COR-L47 (cell line): ENCODE measurements at places on chromosomes 7 and 10.

DNA sequence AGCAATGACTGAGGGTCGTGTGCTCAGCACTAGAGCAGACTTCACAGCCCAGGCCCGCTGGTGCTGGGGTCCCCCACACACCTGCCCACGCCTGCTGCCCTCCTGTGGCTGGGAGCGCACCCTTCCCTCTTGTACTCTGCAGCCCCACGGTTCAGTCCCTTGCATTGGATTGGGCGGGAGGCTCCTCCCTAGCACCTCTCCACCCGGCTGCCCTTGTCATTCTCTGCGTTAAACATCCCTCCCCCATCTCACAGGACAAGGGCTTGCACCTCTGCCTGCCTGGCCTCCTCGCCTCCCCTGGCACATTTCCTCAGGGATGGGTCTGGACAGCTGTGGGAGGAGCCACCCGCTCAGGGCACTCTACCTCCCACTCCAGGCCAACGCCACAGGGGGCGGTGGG is 68.6 kb downstream of the ALOX5 start:
- DNase-seq, result no peak

DNA sequence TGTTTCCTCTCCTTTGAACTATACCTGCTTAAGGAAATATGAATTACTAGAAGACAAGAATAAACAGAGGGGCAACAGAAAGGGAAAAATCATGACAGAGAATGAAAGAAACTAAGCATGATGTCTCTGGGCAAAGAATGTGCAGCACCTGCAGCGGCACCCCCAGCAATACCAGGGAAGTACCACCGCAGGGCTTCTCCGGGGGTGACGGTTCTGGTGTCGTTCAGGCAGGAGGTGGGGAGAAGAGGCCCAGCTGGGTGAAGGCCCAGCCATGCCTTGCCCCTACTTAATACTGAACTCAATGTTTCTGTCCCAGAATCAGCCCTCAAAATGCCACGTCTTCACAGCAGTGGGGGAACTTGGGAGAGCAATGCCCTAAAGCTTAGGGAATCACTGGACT is 337.6 kb downstream of the CDC14C start:
- DNase-seq, result no peak

DNA sequence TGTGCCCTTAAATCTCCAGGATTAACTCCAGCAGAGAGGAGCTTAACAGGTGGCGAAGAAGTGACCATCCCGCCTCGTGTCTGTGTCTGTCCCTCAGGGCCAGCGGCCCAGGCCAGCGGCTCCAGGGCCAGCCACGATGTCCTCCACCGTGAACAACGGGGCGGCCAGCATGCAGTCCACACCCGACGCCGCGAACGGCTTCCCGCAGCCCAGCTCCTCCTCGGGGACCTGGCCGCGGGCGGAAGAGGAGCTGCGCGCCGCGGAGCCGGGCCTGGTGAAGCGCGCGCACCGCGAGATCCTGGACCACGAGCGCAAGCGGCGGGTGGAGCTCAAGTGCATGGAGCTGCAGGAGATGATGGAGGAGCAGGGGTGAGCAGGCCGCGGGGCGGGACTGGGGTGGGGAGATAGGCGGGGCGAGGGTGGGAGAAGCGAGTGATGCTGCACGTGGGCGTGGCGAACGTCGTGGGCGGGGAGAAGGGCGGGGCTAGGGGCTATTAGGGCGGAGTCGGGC is 33.3 kb downstream of the SRRM3 start:
- DNase-seq, result no peak

DNA sequence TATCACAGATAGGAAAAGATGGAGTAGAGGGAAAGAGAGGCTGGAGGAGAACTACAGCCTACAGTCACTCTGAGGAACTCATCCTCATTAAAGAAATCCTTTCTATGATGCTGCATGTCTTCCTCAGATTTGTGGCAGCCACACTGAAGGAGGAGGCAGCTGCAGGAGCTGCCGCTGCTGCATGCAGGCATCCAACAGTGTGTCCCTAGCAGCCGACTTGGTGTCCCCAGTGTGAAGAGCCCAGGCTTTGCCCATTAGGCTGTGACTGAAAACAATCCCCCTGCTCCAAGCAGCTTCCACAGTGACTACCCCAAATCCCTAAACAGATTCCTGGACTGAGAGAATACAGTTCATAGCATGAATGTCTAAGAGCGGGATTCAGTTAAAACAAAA is 23.1 kb downstream of the SKIDA1 start:
- no peak for DNase-seq

- no peak for DNase-seq
Measured at GRCh38 chr10:124660404-124661125, 83.6 kb downstream of the FAM53B start.

DNA sequence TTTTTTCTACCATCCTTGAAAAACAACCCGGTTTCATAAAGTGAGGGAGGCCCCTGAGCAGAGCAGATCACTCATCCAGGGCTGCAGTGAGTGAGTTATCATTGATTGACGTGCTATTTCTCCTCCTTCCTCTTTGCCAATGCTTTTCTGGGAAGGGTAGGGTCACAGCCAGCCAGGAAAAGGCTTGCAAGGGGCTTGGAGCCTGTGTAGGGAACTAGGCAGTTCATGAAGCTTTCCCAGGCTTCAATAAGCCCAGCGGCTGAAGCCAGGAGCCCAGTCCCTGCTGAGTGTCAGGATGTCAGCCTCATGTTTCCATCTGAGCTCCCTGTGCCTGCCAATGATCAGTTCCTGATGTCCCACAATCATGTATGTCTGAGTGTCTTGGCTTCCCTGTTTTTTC is 584.7 kb downstream of the GALNT17 start:
- no peak for DNase-seq

DNA sequence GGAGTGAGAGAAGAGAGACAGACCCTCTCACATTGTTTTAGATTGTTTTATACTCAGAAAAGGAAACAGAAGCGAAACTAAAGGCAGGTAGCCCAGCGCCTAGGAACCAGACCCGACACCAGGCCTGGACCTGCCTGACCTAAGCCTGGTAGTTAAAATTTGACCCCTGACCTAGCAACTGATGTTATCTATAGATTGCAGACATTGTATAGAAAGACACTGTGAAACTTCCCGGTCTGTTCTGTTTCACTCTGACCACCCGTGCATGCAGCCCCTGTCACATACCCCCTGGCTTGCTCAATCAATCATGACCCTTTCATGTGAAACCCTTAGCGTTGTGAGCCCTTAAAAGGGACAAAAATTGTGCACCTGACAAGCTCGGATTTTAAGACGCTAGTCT is 31.6 kb downstream of the VIPR2 start:
- DNase-seq, result no peak

DNA sequence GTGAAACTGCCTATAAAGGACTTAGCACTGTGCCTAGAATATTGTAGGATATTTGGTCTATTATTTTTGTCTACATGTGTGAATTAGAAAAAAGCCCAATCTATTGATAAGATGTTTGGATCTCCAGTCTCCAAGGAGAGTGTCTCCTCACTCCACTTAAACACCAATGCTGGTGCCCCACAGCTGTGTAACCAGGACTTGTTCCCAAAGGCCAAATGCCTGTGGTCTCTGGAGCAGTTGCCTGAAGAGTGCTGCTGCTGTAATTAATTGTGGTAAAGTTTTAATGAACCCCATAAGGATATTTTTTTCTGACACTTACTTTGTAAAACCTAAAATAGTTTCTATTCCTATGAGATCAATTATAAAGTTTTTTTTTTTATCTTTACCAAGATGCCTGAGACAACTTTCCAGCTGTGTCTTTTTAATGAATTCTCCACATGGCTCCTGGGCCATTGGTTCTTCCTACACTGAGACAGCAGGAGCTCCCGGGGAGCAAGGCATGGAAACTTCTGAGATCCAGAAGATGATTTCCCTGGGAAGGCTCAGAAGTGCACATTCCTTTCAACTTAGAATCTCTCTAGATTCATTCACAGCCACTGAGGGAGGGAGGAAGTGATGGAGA is 11.2 kb upstream of the OR2A5 start:
- DNase-seq, result no peak

- no peak for DNase-seq
Measured at GRCh38 chr10:3791974-3792633, 7.1 kb upstream of the KLF6 start.

GRCh38 chr7:149475121-149476045 is 14.5 kb upstream of the ZNF777 start:
- no peak for DNase-seq

DNA sequence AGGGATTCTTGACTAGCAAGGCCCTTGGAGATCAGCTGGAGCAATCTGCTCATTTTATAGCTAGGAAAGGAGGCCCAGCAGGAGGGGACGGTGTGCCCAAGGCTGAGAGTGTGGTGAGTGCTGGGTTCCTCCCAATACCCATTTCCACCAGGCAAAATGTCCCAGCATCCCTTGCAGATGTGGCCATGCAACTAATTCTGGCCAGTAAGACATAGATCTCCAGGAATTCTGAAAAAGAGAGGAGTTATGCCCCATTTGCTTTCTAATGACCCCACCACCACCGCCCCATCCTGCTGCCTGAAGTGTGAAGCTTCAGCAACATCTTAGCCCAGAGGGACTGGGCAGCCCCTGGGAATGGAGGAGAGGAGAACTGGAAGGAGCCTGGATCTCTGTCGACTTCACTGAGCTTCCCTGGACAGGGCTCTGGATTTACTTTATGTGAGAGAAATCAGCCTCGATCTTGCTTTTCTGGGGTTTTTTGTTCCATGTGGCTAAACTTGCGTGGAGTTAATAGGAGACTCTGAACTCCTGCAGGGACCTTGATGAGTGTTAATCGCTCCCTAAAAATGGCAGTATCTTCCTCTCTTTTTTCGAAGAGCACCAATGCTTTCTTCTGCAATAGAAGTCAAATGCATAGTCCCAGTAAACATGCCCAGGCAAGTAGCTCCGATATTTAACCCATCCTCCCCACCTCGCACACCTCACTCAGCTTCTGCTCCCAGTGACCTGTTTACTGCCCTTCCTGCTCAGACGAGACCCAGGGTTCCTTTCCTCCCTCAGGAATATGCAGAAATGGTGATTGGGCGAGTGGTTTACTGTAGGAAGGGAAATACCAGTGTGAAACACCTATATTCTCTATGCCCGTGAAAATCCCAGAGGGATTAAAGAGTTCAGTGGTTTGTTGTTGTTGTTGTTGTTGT is 127.5 kb upstream of the GPR26 start:
- DNase-seq, result no peak

GRCh38 chr7:29885626-29886025 is 79.3 kb downstream of the WIPF3 start:
- no peak for DNase-seq

DNA sequence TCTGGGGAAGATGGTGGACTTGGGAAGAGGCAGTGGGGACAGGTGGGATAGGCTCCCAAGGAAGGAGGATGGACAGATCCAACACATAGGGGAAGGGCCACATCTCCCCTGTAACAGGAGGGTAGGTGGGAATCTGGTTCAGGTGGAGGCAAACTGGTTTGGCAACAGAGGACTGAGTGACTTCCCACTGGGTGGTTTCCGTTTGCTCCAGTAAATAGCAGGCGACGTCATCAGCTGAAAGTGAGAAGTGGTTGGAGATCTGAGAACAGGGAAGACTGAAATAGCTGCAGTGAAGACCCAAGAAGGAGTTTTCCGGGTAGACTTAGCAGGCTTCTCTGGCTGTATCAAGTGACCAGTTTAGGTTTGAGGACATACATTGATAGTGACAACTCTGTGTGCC is 504.4 kb downstream of the GALNT17 start:
- no peak for DNase-seq

DNA sequence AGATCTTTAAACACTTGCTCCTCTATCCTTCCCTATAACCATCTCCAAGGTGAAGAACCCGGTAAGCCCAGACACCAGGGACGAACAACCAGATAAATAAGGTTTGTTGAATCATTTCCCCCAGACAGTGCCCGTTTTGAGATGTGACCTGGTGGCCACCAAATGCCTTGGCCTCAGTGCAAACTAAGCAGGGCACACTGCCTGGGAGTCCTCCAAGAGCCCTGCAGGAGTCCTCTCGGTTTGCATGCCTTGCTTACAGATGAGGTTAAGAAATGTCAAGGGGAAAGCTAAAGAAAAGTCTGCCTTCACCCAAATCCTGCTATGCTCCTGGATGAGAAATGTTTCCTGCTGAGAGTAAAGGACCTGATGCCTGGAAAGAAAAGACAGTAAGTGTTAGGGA is 31.6 kb downstream of the SLIT1 start:
- DNase-seq, result no peak

DNA sequence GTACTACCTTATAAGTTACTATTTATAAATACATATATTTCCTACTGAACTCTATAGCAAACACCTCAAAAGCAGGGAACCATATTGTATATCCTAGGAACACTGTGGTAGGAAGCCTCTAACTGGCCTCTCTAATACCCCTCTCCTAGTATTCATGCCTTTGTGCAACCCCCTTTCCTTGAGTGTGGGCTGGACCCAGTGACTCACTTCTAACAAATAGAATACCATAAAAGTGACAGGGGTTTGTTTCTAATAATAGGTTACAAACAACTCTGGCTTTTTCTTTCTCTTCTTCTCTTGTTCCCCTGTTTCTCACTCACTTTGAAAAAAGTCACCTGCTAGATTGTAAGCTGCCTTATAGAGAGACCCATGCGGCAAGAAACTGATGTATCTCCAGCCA is 51.6 kb upstream of the MACC1 start:
- no peak for DNase-seq

DNA sequence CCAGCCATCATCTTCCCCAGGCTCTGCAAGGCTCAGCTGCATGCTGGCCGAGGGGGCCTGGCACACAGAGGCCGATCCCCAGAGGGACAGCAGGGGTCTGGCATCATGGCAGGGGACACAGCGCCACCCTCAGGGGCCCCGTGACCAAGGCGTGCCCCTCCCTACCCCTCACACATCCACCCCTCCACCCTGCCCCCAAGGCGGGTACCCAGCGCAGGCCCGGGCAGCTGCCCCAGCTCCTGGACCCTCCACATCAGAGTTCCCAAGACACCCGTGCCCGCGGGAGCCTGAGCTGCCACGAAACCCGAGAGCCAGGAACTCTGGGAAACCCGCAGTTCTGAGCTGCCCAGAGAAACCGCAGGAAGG is 46.5 kb upstream of the TNRC18 start:
- no peak for DNase-seq
